HT-29 (cell line): ENCODE measurements at places on chromosomes 4 and X.

DNA sequence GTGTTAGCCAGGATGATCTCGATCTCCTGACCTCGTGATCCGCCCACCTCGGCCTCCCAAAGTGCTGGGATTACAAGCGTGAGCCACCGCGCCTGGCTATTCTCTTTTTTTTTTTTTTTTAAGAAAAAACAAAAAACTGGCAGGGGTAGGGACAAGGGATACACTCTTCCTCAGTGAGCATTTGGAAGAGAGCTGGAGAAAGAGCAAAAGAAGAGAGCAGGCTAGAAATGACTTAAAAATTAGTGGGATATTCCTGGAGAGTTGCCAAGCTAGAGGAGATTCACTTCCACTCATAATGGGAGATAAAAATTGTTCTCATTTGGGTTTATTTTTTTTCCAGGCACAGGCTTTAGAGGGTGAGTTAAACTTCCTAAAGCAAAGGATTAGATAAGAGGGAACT, 140.0 kb upstream of the SCML1 start:
- no peak for DNase-seq

DNA sequence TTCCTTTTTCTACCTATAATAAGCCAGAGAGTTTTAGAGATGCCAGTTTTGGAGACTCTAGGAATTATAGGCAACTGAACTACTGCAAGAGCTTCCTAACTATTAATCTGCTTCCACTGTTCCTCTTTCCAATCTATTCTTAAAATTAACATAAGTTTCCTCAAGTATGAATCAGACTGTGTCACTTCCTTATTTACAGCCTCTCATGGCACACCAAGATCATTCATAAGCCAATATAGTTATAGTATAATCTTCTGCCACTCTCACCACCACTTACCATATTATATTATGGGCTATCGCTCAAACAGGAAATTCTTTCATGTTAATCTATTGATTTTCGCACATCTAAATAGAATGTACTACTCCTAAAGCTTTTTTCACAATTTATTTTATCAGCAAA, 383.5 kb downstream of the STPG2 start:
- DNase-seq = no peak

DNA sequence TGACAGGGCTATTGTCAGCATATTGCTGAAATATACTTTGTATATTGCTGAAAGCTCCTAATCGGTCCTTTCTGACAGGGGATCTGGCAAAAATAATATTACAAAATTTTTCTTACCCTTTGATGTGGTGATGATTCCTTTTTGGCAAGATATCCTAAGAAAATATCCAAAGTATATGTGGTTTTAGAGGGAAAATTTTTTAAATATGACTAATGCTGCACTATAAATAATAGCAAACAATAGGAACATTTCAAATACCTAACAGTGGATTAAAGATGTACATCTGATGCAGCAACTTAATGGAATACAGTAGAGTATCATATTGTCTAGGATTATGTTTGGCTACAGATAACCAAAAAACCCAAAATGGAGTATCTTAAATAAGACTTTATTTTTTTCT, 49.6 kb downstream of the RRAGB start:
- no peak for DNase-seq

DNA sequence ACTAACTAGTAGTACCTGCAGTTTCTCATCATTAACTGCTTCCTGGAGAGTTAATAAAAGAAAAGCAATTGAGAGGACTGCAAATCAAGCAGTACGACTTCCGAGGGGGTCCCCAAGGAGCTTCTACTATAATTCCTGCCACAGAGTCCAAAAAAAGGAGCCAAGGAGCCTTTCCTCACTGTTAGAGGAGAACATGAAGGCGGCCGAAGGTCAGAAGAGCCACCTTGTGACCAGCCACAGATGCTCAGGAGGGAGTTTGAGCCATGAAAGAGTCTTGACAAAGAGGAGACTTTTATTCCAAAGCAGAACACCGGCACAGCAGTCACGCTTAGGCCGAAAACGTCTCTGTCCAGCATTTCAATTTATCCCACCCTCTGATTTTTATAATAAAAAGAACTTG, 62.2 kb downstream of the RELL1 start:
- DNase-seq = no peak

GRCh38 chr4:6472008-6472386, 417 bp downstream of the PPP2R2C start:
- no peak for DNase-seq

DNA sequence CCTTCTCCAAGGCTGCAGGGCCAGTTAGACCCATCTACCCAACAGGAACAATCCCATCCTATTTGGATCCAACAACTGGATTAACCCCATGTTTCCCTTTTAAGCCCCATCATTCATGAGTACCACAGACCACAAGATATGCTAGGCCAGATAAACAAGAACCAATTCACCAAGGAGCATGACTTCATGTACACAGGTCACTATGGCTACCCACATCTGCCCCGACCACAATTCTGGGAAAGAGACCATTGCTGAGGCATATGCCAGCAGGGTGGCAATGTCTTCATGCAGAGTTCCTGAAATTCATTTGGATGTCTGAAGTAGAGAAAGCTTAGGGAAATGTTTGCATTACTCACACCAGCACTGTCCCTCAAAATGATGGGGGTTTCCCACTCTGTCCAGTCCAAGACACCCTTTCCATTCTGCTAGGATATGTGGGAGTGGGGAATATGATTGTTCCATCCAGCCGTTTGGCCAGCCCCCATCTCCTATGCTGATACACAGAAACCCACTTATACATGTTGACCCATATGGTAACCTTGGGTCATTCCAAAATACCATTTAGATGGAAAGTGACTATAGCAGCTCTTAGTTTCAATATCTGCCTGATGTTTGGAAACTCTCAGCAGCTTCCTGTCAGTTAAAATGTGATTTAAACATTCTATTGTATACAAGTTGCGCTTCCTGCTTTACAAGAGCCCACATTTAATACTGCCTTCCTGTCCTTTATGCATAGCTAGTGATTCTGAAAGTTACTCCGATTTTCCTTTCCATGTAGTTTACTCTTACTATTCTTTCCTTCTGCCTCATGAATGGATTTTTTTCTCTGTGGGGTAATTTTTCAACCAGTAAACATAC, 129.0 kb downstream of the AMMECR1 start:
- no peak for DNase-seq

DNA sequence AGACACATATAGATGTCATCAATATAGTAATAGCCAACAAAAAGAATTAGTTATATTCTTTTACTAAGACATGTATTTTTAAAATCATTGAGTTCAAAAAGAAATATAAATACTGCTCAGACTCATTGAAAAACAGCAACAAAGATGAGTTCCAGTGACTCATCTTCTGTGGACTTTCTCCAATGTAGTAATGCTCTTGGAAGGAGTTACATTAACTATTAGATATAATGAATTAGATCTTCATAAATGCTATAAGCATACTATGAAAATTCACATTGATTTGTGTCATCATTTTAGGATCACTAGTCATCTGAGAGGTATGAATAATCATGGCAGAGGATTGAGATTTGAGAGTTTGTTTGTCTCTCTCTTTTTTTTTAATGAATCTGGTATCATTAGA, 547.8 kb upstream of the PCDH7 start:
- DNase-seq = no peak

DNA sequence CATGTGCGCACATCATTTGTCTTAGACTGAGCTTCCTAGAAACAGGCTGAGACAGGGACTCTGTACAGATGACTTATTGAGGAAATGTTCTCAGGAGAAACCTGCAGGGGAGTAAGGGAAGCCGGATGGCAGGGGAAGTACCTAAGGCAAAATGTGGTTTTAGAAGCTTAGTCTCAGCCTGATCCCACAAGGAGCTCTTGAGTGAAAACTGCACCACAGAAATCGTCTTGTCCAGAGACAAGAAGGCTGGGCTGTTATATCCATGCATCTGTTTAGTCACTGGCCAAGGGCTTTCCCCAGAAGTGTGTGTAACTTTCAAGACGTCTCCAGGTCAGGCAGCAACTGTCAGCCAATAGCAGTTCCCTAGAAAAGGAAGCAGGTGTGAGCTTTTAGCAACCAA, 86.0 kb downstream of the FUNDC1 start:
- no peak for DNase-seq

DNA sequence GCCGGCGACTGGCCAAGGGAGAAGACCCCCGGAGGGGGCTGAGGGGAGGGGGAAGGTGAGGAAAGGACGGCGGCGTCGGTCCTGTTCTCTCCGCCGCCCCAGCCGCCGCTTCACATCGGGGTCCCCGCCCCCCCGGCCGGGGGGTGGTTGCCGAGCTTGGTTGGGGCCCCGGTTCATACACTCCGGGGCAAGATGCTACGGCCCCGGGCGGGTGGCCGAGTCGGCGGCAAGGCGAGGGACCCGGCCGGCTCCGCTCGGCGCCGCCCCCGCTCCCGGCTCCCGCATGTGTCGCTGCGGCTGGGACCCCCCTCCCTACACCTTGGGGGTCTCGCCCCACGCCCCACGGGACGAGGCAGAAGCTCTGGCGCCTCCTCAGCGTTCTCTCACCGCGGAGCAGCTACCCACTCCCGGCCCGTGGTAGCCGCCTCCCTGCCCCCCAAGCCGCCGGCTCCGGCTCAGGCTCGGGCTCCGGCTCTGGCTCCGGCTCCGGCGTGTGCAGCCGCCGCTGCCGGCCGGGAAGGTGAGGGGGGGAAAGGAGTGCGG, 461 bp downstream of the FBXW7 start:
- DNase-seq = peak; percentile 14

GRCh38 chrX:110180928-110181310, 137.0 kb downstream of the AMMECR1 start:
- peak; percentile 26 for DNase-seq

GRCh38 chr4:154739111-154739510, 4.7 kb upstream of the LRAT start:
- DNase-seq = no peak

- peak; percentile 47 for DNase-seq
Measured at GRCh38 chr4:137510557-137511265, 21.6 kb downstream of the PCDH18 start.

DNA sequence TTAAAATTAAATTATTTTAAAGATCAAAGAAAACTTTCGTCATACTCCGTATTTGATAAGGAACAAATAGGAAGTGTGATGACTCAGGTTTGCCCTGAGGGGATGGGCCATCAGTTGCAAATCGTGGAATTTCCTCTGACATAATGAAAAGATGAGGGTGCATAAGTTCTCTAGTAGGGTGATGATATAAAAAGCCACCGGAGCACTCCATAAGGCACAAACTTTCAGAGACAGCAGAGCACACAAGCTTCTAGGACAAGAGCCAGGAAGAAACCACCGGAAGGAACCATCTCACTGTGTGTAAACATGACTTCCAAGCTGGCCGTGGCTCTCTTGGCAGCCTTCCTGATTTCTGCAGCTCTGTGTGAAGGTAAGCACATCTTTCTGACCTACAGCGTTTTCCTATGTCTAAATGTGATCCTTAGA, at the start of gene CXCL8:
TSS of gene CXCL8 (plus strand) at position 217 of the 426 bp plus-strand sequence. CDS start at position 307, 90 bp downstream.
- peak; percentile 93 for DNase-seq

- DNase-seq = no peak
Measured at GRCh38 chr4:32148111-32148666, 1428.0 kb downstream of the PCDH7 start.

GRCh38 chr4:152485726-152486276, 50.1 kb downstream of the FBXW7 start:
- peak; percentile 83 for DNase-seq

GRCh38 chr4:129645461-129645860, 549.5 kb downstream of the C4orf33 start:
- DNase-seq = no peak

DNA sequence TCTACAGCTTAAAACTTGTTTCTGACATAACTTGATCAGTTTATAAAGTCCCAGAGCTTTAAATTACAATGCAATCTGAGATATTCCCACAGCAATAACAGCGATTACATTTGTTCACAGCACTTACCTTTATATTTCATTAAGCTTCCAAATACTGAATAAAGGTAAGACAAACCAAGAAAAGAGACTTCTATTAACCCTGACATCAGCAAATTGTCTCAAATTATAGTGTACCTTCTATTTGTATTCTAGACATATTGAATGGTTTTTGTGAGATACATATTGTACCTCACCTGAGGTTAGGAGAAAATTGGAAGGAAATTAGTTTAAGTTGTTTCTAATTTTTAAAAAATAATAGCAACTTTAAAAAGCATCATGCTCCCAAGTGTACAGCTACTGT, 111.9 kb downstream of the HDAC8 start:
- DNase-seq = no peak

- no peak for DNase-seq
Measured at GRCh38 chr4:144371485-144371884, 231.0 kb upstream of the GYPA start.

DNA sequence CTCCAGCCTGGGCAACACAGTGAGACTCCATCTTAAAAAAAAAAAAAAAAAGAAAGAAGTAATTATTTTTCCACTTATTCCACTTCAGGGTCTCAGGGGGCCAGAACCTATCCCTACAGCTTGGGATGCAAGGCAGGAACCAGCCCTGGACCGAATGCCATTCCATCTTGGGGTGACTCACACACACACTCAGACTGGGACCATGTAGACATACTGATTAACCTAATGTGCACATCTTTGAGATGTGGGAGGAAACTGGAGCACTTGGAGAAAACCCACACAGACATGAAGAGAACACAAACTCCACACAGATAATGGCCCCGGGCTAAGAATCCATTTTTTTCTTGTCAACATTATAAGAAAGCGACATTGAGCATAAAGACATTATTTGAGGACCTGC, 132.5 kb downstream of the PTTG2 start:
- DNase-seq = no peak

GRCh38 chr4:145731028-145731427, 51.1 kb downstream of the C4orf51 start:
- peak; percentile 80 for DNase-seq

GRCh38 chr4:156515295-156515694, 456.3 kb downstream of the PDGFC start:
- DNase-seq = no peak

DNA sequence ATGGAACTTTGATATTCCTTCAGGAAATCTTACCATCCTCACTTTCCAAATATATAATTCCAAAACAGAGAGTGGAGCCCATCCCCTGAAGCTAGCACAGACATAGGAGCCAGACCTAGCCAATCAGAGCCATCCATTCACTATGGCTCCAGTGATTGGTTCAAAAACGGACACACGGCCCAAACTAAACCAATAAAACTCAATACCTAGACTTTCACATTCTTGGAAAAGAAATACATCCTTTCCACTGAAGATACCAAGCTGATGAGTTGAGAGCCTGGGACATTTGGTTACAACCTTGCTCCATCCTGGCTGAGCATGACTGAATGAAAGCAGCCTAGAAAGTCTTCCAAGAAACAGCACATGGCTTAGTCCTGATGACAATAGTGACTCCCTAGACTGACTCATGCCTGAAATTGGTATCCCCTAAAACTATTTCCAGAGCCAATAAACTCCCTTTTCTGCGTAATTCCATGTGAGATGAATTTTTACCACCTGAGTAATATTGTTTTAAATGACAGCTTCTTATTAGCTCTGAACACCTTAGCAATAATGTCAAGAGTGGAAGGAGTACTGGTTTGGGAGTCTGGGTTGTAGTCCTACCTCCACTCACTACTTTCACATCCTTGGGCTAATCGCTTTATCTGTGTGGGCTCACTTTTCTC, 189.6 kb upstream of the LNX1 start:
- no peak for DNase-seq

DNA sequence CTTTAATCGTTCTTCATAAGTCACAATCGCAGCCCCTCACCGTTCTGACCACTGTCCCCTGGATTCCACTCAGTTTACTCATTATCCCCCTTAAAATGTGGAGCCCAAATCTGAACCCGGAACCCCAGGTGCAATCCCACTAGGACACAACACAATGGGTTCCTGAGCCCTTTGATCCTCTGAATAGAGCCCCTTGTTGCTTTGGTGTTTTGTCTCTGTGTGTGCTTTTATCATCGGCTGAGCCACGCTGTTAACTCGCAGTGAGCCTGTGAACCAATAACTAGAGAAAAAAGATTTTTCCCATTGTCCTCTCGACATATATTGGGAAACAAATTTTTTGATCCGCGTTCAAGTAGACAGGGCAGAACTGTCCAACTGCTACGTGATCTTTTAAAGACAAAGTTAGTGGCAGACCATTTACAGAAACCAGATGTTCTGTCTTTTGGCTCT, 617 bp upstream of the PDHA1 start:
- DNase-seq = no peak
